GM12865 (cell line): ENCODE measurements at places on chromosomes 3 and 15.

GRCh38 chr15:76904461-76905012 lies 603 bp downstream of the SCAPER start:
- DNase-seq = peak; percentile 32

DNA sequence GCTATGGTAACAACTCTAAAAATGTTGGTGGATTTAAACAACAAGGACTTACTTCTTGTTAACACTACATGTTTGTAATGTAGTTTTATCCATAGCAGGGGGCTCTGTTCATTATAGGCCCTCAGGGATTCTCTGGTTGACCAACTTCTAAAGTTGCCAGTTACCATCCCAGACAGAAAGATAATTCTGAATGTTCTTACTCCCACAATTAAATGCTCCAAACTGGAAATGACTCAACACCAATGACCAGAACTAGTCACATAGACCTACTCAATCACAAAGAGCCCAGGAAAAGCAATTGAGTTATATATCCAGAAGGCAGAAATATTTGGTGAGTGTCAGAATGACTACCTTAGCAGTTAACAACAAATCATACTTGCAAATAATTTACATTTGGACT lies 199.3 kb upstream of the UMPS start:
- DNase-seq = no peak

DNA sequence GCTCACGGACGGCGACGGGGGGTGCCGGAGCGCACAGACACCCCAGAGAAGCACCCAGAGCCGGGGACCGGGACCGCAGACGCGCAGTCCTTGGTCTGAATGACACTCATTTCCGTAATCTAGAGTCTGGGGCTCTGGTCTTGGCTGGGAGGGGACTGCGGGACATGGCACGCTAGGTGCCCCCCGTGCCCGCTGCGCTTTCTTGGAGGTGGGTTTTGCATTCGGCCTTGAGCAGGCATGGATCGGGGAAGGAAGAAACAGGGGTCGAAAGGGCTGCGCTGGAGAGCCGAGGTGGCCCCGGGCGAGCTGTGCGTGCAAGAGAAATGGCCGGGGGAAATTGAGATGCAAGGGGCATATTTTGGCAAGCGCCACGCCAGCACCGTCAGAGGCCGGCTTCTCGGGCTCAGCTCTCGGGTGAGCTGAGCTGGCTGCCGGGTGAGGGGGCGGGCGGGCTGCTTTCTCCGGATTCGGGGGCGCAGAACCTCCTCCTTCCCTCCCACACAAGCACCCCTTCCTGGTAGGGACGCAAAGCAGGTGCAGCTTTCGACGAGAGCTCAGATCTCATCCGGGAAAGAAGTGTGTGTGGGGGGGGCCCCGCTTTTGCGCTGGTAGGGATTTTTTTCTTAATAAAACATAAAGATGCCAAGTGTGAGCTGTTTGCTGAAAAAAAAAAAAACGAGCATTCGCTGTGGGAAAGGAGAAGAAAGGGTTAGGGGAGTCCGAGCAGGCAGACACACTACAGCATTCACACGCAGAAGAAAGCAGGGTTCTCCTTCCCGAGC lies 963 bp upstream of the NTRK3 start:
- DNase-seq = no peak

DNA sequence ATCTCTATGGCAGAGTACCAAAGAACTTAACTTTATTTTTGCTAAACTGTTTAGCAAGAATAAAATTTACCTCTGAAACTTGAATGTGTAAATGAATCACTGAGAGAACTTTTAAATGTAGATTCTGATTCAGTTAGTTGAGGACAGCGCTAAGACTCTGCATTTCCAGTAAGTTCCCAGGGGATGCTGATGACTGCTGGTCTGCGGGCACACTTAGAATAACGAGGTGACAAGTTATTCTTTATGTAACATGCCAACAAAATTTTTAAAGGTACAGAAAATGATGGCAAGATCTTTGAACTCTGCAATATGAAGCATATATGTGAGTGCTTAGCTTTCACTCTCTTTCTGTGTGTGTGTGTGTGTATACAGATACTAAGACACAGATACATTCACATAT lies 56.4 kb downstream of the TGFBR2 start:
- no peak for DNase-seq

- no peak for DNase-seq
Measured at GRCh38 chr3:95401693-95402092, 1338.8 kb downstream of the NSUN3 start.

- DNase-seq = no peak
Measured at GRCh38 chr3:172688588-172688987, 22.3 kb downstream of the NCEH1 start.

DNA sequence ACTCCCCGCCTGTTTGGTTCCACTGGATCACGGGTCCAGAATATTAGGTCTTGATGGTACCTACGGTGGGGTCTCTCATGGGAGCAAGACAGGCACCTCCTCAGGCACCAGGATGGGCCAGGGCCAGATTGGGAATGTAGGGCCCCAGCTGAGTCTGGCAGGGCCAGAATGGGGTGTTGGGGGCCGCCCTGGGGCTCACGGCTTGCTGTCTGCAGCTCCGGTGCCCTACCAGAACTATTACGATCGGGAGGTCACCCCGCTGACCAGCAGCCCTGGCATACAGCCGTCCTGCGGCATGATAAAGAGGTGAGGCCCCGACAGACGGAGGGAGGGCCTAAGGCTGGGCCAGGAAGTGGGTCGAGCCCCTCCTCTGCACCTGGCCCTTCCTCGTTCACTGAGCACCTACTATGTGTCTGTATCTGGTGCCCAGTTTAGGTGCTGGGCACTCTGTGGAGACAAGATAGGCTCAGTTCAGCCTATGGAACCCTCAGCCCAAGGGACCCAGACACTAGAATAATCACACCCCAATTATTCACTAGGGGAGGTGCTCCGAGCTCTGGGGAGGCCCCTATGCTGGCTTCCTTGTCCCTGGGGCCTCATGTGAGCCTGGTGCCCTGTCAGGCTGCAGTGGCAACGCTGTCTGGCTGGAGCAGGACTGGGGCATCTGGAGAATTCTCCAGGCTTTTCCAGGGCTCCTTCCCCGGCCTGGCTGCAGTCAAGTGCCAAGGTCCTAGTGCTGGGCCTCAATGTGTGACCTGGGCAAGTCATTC lies 37.9 kb downstream of the PSTPIP1 start:
- DNase-seq = no peak
